ENCODE measurements at places on chromosomes 1 and 21.

- DNase-seq: peak; percentile 93
These were observed 63.6 kb downstream of the EPHB2 start for GRCh38 chr1:22773981-22774832.

GRCh38 chr1:224325959-224326358 lies 4.0 kb downstream of the NVL start:
- DNase-seq: no peak

GRCh38 chr1:19073311-19074186 lies 117.1 kb upstream of the IFFO2 start:
- no peak for DNase-seq

GRCh38 chr1:167435484-167435883 lies 82.8 kb downstream of the CD247 start:
- DNase-seq: no peak

- no peak for DNase-seq
These were observed 29.3 kb upstream of the DNAJC11 start for GRCh38 chr1:6730880-6731279.

GRCh38 chr1:224380003-224380402 lies 23.3 kb downstream of the CNIH4 start:
- no peak for DNase-seq

- no peak for DNase-seq
These were observed at the start of gene CD52 for GRCh38 chr1:26317612-26318337. Gene CD52, plus strand, starts transcription at chr1:26317958. Its CDS starts 60 bp downstream, at chr1:26318018.

- no peak for DNase-seq
These were observed 21.2 kb downstream of the GBP2 start for GRCh38 chr1:89104687-89105086.

GRCh38 chr1:89022167-89022959 lies at the start of gene GBP3:
Gene GBP3, minus strand, starts transcription at chr1:89022866. Its CDS starts 2,145 bp downstream, at chr1:89020721.
- peak; percentile 79 for DNase-seq

DNA sequence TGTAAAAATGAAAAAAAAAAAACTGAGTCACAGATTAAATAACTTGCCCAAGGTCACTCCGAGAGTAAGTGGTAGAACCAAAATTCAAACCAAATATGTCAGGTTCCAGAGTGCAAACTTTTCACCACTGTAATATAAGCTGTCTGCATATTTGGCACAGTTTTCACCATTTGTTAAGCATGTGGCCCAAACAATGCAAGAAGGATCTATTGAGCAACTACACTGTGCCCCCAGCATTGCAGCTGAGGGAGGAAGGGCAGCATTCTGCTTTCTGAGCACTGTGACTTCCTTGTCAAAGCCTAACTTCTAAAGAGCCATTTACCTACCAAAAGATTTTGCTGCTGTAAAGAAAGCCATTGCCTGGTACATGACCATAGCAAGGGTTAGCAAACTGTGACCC lies 133.4 kb downstream of the SYT2 start:
- DNase-seq: peak; percentile 93

- DNase-seq: no peak
These were observed 61.1 kb downstream of the FYB2 start for GRCh38 chr1:56758135-56758534.

DNA sequence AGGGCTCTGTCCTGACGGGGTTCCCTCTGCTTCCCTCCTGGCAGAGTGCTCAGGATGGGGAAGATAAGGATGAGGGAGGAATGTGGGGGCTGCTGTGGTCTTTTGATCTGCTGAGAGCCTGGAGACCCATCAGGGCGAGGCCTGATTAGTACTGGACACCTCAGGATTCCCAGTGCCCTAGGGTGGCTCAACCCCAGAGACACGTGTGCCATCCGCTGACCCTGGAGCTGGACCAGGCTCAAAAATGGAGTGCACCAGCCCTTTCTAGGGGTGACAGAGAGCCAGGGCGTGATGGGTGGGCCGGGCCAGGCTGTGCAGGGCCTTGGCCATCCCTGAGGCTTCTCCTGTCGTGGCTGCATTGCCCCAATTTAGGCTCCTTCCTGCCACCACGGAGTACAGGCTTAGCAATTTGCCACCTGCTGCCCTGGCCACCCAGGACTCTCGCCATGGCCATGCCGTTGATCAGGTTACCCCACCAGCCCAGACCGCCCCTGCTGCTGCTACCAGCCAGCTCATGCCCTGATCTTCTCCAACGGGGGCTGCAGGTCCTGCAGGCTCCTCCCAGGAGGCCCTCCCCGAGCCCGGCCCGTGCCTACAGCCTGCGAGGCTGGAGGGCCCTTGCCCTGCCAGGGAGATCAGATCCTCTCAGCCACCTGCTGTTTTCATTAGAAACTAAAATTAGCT lies 9.5 kb downstream of the WNT4 start:
- DNase-seq: no peak

DNA sequence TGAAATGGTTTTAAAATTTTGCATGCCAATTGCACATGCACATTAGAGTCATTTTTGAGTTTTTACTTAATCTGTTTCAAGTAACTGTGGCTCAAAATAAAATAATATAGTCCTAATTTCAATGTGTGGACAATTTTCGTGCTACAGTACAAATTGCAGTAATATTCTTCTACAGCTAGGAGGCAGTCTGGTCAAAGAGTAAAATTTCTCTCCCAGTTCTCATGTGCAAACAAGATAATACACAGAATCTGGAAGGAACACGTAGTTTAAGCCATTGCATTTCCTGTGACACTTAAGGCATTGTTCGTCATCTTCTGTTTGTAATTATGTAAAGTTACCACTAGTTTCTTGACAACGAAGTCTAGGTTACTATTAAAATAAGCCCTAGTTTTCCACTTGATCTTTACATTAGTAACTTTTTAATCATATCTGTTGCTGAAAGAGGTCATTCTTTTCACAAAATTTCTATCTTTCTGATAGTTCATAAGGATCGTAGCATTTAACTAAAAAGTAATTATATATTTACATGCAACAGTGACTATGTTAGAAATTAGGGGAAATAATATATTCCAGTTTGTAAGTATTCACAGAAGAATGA lies 28.9 kb downstream of the ODR4 start:
- DNase-seq: peak; percentile 91

DNA sequence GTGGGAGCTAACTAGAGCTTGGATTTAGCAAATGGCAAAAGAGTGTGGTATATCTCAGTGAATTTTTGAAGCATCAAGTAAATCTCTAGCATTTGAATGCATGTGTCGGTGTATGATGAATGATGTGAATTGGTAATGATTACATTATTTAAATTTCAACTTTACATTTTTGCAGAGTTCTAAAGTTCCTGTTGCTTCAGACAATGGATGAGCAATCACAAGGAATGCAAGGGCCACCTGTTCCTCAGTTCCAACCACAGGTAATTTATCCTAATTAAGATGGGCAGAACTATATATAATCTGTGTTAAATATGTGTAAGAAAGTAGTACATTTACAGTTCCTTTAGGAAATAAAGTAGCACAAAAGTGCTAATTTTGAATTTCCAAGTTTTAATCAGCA lies 75.6 kb downstream of the NEK7 start:
- DNase-seq: no peak

DNA sequence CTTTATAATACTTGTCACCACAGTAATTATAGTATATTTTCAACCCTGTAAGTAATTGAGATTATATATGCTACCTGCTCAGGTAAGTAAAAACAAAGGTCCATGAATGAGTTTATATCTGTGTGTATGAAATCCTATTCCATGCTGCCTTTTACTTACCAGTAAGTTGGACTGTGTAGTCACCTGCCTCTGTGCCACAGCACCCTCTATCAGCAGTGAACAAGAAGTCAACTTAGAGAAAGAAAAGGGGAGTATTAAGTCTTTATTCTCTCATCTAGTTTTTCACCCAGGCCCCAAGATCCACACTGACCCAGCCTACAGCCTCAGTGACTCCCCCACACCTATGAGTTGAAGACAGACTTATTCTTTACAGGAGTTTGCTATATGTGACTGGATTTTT lies 36.9 kb upstream of the IFI16 start:
- DNase-seq: peak; percentile 2

DNA sequence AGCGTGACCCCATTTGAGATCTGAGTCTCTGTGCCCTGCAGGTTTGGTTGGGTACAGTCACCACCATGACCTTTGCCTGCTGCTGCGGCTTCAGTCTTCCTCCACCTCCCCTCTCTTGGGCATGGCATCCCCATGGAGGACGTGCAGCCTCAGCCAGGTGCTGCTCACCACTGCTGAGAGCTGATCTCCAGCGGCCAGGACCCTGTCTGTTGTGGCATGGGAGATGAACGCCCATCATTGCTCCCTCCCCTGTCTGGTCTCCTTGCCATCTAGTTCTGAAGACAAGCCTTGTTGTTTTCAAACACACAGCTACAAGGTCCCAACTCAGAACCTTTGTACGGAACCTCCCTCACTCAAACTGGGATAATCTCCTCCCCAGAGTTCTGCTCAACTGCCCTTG lies 19.2 kb upstream of the PKP1 start:
- no peak for DNase-seq

DNA sequence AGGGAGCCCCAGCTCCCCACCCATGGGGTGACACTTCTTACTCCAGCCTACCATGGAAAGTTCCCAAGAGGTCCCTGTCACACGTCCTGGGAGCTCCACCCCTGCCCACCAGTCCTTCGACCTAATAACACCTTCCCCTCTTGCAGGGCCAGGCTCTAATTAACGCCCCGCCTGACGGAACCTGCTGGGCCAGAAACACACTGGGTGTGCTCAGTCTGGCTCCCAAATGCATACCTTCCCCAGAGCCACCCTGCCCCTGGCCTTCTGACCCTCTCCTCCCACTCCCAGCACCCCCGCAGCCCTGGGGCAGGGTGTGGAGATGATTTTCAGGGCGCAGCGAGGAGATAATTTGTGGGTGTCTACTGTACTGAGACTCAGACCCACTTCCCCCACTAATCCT lies 20.6 kb downstream of the PGLYRP3 start:
- DNase-seq: no peak

- no peak for DNase-seq
These were observed 1995.1 kb downstream of the MRPL39 start for GRCh38 chr21:23612210-23612609.

DNA sequence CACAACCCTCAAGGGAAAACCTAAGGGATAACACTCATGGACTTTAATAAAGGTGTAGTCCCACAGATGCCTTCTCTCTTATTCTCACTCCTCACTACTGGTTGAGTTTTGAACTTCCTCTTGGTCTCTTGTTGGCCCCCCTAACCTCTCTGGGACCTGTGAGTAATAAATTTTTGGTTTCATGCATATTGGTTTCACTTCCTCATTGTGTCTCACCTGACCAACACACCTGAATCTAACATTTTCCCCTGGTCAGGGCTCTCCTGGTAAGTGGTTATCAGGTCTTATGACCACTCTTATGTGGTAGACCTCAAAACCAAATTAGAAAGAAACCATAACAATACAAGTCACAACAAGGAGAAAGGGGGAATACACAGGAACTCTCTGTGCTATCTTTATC lies 60.5 kb upstream of the PRMT6 start:
- DNase-seq: no peak

GRCh38 chr1:237103021-237103420 lies 61.0 kb downstream of the RYR2 start:
- no peak for DNase-seq

- no peak for DNase-seq
These were observed 38.7 kb upstream of the COL6A2 start for GRCh38 chr21:46059195-46059594.

DNA sequence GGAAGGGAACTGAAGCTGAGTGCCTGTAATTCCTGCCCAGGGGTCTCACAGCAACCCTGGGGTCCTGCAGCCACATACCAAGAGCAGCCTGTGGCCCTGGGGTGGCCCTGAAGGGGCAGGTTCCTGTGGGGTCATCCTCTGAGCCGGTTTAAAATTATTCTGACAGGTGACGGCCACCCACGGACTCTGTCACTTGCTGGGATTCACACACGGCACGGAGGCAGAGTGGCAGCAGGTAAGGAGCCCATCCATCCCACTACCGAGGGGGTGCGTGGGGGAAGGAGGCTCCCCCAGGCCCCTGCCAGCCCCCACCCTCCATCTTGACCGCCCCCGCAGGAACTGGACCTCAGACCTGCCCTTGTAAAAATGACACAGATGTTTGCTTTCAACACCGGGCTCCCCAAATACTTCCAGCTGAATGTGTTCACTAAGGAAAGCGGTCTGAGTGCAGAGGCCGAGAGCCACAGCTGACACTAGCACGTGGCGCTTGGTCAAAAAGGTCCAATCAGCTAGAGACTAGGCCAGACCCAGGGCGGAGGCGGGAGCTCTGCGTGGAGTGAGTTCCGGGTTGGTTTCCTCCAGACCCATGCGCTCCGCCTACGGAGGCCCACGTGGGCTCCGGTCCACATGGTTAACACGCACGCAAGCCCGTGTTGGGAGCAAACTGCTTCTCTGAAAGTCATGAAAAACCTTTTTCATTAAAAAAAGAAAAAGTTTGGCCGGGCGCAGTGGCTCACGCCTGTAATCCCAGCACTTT lies 10.0 kb downstream of the YBEY start:
- peak; percentile 39 for DNase-seq

- DNase-seq: no peak
These were observed 79.6 kb downstream of the KAZN start for GRCh38 chr1:14678011-14678638.

GRCh38 chr1:34907487-34908090 lies 21.9 kb downstream of the DLGAP3 start:
- peak; percentile 6 for DNase-seq

GRCh38 chr1:63615768-63616420 lies 22.7 kb downstream of the PGM1 start:
- peak; percentile 88 for DNase-seq

DNA sequence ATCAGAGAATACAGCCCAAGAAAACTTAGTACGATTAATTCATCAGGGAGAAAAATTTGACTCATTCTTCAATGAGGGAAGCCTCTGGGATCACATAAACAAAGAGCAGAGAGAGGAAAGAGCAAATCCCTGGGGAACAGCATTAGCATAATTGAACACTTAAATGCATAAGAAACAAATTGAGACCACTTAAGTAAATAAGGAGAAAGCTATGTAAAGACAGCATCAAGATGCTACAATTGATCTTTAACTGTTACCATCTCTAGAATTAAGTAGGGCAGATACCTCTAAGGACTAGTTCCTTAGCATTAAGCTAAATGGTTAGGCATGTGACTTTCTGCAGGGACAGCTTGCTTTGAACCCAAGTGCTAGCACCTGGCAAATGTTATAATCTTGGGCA lies 265.1 kb upstream of the NEGR1 start:
- peak; percentile 5 for DNase-seq

- no peak for DNase-seq
These were observed 18.3 kb upstream of the MAB21L3 start for GRCh38 chr1:116092752-116093489.

DNA sequence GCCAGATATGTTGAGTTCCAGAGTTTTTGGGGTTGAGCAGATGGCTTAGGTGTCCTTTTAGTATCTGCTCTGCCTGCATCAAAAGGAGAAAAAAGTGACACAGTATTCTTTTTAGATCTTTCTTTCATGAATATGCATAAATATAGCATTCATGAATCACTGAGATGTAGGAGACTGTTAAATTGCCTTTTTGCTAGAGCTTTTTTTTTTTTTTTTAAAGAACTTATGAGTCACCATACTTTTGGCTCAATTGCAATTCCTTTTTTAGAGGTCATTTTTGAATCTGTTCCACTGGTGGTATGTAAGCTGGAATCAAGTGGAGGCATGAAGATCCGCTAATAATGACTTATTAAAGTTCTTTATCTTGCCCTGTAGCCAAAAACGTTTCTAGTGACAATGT lies 480.9 kb upstream of the ZRANB2 start:
- peak; percentile 89 for DNase-seq
